T-helper 17 cell (primary cell): ENCODE measurements at places on chromosomes 6 and 20. TPM values are rescaled to one million over a fixed set of nuclear protein-coding genes. Genes with fewer than 3 reads are reported as not detected.

DNA sequence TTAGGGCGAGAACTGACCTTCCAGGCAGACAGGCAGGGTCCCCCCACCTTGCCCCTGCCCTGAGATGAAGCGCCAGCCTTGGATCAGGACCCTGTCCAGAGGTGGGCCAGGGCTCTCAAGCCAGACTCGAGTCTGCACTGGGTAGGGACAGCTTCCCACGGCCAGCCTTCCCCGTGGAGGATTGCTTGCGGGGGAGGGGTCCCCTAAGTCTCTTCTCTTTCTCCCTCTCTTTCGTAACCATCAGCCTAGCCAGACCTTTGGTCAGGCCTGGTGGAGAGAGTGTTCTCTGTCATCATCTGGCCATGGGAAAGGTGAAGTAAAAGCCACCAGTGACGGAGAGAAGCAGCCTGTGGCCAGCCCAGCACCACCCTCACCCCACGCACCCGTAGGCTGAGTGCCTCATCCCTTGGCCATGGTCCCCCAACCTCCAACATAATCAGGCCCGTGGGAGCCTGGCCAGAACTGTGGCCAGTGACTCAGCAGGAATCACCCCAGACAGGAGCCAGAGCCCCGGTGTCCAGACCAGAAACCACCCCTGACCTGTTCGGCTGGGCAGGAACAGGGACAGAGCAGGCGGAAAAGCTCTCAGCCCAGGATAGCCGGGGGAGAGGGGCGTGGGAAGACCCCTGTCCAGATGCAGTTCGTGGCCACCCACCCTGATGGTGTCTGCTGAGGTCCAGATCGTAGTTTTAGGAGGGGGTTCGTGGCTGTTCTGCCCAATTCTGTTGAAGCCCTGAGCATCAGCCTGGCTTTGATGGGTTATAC is 47.1 kb downstream of the SNAI1 start:
- DNase-seq, result no peak

Gene PLCB1
- 23.1 TPM for total RNA-seq

Gene KCNB1
- 0.21 TPM for total RNA-seq

Gene TREML4
- not detected for total RNA-seq

Gene CRISP2
- total RNA-seq, result not detected

DNA sequence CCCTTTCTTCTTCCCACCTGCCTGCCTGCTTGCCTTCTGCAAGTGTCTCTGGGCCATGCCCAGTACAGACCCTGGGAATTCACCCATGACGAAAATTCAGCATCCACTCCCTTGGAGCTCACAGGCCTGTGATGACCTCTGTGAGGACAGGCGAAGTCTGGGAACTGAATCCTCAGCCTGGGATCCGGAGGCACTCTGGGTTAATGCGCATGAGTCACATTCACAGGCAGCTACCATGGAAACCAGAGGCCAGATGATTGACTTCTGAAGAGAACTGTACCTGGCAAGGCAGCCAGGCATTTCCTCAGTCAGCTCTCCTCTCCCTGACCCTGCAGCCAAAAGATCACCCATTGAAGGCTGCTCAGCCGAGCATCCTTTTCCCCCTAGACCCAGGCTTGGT is 41.0 kb downstream of the SLC9A8 start:
- DNase-seq, result no peak

Gene PEX6
- 15.5 TPM for total RNA-seq
